ENCODE measurements at places on chromosomes 12 and 14.
A peak's percentile ranks its signal among the peaks of the same experiment; 100 is the strongest.

DNA sequence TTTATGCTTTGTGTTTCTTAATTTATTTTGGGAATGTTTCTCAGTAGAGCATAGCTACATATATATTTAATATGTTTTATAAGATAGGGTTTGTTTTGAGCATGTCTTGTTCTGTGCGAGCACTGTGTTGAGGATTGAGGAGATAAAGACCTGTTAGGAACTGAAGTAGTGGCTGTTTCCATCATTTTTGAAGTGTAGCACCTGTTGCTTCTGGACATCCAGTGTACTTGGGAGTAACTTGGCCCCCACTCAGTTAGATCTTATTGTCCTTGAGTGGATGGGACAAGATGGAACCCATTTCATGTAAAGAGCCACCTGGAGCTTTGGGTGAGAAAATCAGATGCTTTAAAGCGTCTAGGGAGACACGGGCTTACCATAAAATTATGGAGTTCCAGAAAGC is 8.7 kb downstream of the PPP2R5C start:
- DNase-seq, result no peak

DNA sequence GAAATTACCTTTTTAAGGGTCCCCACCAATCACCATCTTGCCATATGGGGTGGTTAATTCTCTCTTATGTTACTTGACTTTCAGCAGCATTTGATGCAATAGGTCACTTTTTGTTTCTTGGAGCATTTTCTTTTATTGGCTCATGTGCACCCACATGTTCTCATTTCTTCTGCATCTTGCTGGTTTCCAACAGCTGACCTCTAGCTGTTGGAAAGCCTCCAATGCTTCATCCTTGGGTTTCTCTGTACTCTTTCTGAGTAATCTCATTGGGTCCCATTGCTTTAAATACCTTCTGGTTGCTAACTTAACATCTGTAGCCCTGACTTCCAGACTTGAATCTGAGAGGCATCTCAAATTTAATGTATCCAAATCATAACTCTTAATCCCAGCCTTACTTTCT is 116.8 kb downstream of the CRADD start:
- DNase-seq, result no peak

- DNase-seq, result no peak
These were observed 111.0 kb upstream of the PDE3A start for GRCh38 chr12:20257311-20257710.

- no peak for DNase-seq
These were observed 4.0 kb upstream of the SYCP3 start for GRCh38 chr12:101743242-101743641.

DNA sequence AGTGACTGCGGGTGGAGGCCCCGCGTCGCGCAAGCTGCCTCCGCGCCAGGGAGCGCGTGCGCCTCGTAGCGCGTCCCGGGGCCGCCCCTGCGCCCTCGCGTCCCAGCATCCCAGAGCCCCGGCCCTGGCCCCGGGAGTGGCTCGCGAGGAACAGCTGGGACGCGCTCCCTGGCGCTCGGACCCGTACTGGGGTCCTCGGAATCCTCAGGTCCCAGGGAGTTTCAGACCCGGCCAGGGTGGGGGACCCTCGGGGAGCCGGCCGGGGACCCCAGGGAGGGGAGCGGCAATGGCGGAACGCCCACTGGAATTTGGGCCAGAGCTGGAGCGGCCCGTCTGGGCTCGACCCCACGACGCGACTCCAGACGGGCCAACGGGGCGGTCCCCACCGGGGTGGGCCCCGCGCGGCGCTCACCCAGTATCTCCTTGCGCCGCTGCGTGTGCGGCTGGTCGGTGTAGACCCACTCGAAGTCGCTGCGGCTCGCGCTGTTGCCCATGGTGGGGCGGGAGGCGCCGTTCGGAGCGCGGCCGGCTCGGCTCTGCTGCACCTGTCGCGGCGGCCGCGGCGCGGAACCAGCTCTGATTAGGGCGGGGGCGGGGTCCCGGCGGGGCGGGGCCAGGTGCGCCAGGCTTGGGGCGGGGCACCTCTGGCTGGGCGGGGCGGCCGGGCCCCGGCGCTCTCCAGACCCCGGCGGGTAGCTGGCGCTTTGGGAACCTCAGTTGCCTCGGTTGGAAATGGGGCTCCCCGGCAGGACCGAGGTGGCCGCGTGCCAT is at the start of gene DEGS2:
Gene DEGS2 (minus strand): TSS at position 552 of the 771 bp plus-strand sequence. CDS start 58 bp downstream, at position 494.
- DNase-seq, result peak; percentile 51

- DNase-seq, result no peak
These were observed at the start of gene LHX5 for GRCh38 chr12:113471619-113472171. Gene LHX5, minus strand, starts transcription at chr12:113471871. Its CDS starts 373 bp downstream, at chr12:113471498.

DNA sequence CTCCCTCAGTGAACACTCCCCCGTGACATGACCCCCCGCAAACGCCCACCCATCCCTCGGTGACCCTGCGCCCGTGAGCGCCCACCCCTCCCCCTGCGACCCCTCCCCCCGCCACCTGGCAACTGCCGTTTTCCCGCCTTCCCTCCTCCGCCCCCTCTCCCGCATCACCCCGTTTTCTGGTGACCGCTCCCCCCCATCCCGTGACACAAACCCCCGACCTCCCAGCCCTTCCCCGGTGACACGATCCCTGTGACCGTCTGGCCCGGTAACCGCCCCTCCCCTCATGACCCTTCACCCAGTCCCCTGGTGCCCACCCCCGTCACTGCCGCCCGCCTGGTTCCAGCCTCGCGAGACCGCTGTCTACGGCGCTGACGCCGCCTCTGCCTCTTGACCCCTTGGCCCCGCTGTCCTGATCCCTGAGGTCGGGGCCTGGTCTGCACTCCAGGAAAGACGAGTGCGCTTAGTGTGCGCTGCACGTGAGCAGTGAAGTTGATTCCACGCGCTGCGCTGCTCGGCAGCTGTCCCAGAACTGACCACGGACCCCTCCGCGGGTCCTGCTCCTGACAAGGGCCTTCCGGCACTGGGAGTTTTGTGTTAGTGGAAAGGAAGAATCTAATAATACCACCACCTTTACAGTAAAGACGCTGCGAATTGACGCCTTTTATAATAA is 59.4 kb downstream of the DDX51 start:
- DNase-seq, result peak; percentile 11

GRCh38 chr12:56658921-56659320 is 13.1 kb upstream of the ATP5F1B start:
- no peak for DNase-seq

GRCh38 chr14:97298736-97299135 is 501.6 kb downstream of the VRK1 start:
- no peak for DNase-seq

DNA sequence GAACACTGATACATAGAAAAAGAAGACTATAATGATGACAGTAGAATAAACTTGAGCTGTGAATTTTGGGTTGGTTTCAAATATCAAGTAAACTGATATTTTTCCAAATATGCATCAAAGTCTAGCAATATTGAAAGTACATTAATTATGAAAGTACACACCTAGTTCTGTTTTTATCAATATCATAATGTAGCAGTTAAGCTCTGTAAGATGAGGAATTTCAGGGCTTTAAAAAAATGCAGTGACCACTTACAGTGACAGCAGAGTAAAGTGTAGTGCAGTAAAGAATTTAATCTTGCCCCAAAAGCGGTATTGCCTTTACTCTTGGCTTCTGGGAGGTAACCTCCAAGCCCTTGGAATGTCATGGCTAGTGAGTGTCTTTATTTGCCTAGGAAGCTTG is 102.9 kb upstream of the ABCD2 start:
- no peak for DNase-seq

- DNase-seq, result no peak
These were observed 69.0 kb downstream of the SSPN start for GRCh38 chr12:26264215-26264838.

DNA sequence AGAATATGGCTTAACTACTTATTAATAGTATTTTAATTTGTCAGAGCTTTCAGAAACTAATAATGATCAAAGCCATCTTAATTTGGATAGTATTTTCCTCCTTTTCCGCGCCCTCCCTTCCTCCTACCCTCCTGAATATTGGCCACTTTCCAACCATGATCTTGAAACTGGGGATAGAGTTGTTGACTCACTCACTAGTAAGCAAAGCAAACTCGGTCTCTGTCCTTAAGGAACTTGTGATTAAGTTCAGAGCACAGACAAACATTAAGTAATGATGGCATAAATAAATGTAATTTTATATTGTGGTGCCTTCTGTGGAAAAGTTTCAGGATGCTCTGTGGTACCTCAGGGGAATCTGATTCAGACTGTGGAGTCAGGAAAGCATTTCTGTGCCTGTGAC is 75.7 kb downstream of the LRRK2 start:
- no peak for DNase-seq

DNA sequence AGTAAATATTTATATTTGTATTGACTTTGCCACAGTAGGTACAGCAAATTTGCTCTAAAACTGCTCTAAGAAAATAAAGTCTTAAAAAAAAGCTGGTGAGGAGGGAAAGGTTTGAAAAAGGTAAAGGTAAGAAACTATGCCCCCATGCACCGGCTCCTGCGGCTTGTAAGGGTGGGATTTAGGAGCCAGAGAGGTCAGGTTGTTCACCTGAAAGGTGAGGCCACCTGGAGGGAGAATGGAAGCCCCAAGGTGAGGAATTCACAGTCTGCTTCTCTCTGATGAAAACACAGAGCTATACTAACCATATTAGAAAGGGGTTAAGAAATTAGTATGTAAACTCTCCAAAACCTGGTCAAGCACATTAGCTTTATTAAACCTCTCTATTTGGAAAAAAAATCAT is 31.8 kb downstream of the CPM start:
- DNase-seq, result no peak

- no peak for DNase-seq
These were observed 157.5 kb downstream of the PLCZ1 start for GRCh38 chr12:18580291-18580690.

- DNase-seq, result no peak
These were observed 18.9 kb downstream of the ABCB9 start for GRCh38 chr12:122947352-122947792.

- no peak for DNase-seq
These were observed 40.6 kb downstream of the PPP1R13B start for GRCh38 chr14:103806805-103807204.

GRCh38 chr14:67487937-67488893 is at the start of gene TMEM229B:
Gene TMEM229B, minus strand, starts transcription at chr14:67488721. Its CDS starts 14,798 bp downstream, at chr14:67473923.
- peak; percentile 60 for DNase-seq

DNA sequence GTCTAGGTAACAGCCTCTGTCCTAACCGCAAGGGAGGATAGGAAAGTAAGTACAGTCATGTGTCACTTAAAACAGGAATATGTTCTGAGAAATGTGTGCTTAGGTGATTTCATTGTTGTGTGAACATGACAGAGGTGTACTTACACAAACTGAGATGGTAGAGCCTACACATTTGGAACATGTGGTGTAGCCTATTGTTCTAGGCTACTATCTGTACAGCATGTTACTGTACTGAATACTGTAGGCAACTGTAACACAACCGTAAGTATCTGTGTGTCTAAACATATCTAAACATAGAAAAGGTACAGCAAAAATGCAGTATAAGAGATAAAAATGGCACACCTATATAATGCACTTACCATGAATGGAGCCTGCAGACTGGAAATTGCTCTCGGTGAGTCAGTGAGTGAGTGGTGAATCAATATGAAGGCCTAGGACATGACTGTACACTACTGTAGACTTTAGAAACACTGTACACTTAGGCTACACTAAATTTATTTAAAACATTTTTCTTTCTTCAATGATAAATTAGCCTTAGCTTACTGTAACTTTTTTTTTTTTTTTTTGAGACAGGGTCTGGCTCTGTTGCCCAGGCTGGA is 13.2 kb upstream of the MDM2 start:
- no peak for DNase-seq

GRCh38 chr14:95014036-95014435 is 143.3 kb downstream of the DICER1 start:
- no peak for DNase-seq

DNA sequence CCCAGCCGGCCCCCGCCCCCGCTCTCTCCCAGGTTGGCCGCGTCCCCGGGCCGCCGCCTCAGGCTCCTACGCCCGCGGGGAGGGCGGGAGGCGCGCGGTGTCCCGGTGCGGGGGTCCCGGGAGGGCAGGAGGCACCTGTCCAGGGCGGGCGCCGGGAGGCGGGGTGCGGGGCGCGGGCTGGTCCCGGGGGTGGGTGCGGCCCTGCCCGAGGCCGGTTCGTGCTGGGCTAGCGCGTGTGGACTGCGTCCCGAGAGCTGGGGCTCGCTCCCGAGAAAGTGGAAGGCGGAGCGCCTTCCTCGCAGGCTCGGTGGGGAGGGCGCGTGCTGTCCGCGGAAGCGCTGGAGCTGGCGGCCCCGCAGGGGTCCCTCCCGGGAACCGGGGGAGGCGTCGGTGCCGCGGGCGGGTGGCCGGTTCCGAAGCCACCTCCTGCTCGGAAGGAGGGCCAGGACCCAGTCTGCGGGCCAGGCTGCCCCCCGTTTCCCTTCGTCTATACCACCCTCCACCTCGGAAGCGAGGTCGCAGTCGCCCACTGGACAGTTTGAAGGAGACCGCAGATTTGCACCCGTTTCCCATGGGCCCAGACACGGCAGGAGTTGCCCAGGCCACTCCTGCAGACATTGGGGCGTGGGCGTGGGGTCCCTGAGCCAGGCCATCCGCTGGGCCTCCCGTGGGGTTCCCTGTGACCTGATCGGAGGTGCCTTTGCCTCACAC is 636 bp downstream of the ZFYVE21 start:
- no peak for DNase-seq

- DNase-seq, result peak; percentile 8
These were observed 8.3 kb downstream of the FMNL3 start for GRCh38 chr12:49698619-49699545.
